Stimulated activated CD4-positive, alpha-beta T cell treated with anti-CD3 and anti-CD28 coated beads, Interleukin-15, amount 100 ng/mL, for 1 hour (primary cell): ENCODE measurements at places on chromosomes 3 and 15.

GRCh38 chr3:53056442-53056841, 10.6 kb upstream of the SFMBT1 start:
- no peak for DNase-seq

DNA sequence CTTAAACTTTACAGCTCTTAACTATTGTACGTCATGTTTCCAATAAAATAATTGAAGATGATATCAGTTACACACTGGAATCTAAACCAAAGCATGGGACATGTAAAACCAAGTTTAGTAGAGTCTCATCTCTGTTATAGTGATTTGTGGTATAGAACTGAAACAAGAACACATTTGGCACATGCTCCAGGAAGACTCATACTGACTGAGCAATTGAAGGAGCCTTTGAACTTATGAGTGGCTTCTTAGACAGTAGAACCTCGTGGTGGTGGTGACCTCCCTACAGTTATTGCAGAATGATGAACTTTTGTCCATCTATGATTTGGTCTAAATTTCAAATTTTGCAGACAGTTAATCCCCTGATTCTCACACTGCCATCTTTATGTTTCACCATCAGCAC, 729.7 kb downstream of the ROBO1 start:
- DNase-seq = no peak

GRCh38 chr15:72338617-72339321, 18.8 kb upstream of the CELF6 start:
- DNase-seq = no peak

DNA sequence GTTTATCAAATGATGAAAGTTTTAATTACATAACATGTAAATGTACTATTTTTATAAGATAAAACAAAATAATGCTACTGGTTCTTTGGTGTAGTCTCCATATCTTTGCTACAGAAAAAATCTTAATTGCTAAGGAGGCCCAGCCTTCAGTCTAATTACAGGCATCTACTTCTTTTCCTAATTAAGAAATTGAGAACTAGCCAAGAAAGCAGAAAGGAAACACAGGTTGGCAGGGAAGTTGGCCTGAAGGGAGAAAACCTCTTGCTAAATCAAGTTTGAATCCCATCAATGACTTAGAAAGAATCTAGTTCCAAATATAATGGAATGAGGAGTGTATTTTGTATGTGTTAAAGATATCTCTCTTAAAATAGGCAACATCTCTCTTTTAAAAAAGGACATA, 212.4 kb upstream of the ARL6 start:
- DNase-seq = no peak

DNA sequence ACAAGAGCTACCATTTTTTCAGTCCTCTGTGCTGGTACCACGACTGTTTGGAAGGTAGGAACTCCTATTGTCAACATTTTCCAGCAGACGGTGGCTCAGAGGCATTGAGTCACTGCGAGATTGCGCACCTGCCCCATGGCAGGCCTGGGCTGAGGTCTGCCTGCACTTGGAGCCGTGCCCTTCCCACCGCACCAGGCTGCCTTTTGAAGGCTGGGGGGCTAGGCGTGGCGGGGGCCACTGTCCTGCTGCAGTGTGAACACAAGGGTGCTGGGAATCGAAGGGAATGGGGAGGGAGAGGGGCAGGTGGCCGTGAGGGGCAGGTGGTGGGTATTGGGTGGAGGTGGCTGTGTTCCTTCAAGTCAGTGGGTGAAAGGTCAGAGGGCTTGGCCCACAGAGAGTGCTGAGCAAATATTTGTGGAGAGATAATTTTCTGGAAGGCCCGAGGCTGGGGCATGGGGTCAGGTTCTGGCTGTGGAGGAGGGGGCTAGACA, 16.3 kb downstream of the SNX33 start:
- no peak for DNase-seq

- no peak for DNase-seq
These were observed 68.7 kb downstream of the TRAK1 start for GRCh38 chr3:42159706-42160472.

DNA sequence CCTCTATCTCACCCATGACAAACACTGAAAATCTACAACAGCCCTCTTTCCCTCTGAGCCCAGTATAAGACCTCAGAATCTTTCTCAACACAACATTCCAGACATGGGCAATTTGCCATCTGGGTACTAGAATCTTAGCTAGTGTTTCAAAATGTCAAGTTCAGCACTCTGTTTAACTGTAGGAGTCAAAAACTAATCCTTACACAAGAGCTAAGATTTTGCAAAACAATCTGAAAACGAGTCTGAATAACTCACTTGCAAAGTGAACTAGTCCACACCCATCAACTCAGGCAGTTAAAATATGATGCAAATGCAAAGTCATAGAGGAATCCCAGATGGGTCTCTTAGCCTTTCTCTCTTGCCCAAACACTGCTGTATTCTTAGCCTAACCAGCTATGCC, 67.8 kb downstream of the GPR176 start:
- no peak for DNase-seq
